BJ (cell line): ENCODE measurements at places on chromosomes 5 and 9. TPM values are rescaled to one million over a fixed set of nuclear protein-coding genes. Genes with fewer than 3 reads are reported as not detected.

Gene ANKRD31
- 0.02 and 0.07 TPM in 2 replicates for polyA plus RNA-seq

Gene LURAP1L
- 10.9 and 15.5 TPM in 2 replicates for polyA plus RNA-seq

Gene ZNF883
- 0.53 and 1.3 TPM in 2 replicates for polyA plus RNA-seq

Gene IL13
- polyA plus RNA-seq = not detected in 2 replicates

Gene CXCL14
- 1.5 and 1.6 TPM in 2 replicates for polyA plus RNA-seq

Gene CCDC183
- polyA plus RNA-seq = 0.20 and 0.33 TPM in 2 replicates

Gene IFNA6
- polyA plus RNA-seq = not detected in 2 replicates

Gene FGD3
- not detected in 2 replicates for polyA plus RNA-seq

Gene EDIL3
- 8.4 and 13.8 TPM in 2 replicates for polyA plus RNA-seq
